DMS153 (cell line): ENCODE measurements at places on chromosomes 13 and 19.
A peak's percentile ranks its signal among the peaks of the same experiment; 100 is the strongest.

DNA sequence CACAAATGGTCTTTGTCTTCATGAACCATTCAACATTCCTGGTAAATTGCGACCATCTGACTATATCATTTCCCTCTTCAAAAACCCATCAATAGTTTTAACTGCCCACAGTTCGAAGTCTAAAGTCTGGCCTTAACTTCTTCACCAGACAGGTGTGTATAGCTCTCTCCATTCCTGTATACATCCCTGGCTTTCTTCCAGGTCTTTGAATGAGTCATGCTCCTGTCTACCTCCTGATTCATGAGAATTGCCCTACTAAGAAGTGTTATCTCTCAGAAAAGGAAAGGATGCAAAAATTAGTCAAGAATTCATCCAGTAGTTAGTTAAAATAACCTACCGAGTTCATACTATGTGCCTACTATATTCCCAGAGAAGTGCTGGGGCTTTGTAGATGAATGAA is 225.0 kb downstream of the TBC1D4 start:
- DNase-seq, result no peak

- DNase-seq, result no peak
Measured at GRCh38 chr19:1105873-1106840, 2.4 kb downstream of the GPX4 start.

- no peak for DNase-seq
Measured at GRCh38 chr13:44044547-44045179, 165.0 kb downstream of the LACC1 start.

GRCh38 chr13:50078895-50079654 is 63.8 kb downstream of the KCNRG start:
- no peak for DNase-seq

DNA sequence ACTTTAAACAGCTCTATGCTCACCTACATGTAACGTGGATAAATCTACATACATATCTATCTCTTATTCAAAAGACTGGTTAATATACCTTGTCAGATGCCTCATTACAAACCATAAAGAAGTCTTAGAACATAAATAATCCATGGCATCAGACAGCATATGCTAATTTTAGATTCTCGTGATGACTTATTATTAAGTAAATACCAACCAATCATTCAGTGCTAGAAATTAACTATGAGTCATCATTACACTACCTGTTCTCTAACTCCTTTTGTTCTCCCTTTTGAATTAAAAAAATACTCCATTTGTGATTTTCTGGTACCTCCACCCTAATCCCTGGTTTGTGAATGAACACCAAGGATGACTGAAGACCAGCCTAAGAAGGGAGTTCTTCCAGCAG is 754.3 kb upstream of the ARGLU1 start:
- peak; percentile 12 for DNase-seq

DNA sequence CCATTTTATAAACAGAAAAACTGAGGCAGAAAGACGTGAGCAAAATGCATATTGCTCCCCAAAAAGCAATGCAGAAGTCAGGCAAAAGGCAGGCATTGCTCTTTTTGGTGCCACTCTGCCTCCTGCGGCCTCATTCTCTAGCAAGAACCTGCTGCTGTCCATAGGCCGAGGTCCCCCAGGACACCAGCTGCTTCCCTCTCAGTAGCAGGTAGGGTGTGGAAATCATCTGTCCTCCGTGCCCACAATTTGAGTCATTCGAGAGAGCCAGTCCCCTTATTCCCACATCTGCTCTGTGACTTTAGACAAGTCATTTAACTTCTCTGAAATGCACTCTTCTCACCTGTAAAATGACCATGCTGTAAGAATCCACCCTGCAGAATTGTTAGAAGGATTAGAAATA is 50.0 kb downstream of the TNFRSF19 start:
- no peak for DNase-seq
